Stimulated activated CD4-positive, alpha-beta T cell treated with anti-CD3 and anti-CD28 coated beads, Interleukin-15, amount 100 ng/mL, for 1 hour (primary cell): ENCODE measurements at places on chromosomes 7 and 10.

- no peak for DNase-seq
These were observed 131.7 kb downstream of the GRK5 start for GRCh38 chr10:119339109-119339508.

GRCh38 chr7:6030988-6031387, at the start of gene ANKRD61:
ANKRD61 (plus strand) TSS chr7:6031376; CDS start chr7:6031376, 0 bp downstream.
- DNase-seq: no peak

- DNase-seq: no peak
These were observed 128.9 kb downstream of the EGFR start for GRCh38 chr7:55147736-55148135.

DNA sequence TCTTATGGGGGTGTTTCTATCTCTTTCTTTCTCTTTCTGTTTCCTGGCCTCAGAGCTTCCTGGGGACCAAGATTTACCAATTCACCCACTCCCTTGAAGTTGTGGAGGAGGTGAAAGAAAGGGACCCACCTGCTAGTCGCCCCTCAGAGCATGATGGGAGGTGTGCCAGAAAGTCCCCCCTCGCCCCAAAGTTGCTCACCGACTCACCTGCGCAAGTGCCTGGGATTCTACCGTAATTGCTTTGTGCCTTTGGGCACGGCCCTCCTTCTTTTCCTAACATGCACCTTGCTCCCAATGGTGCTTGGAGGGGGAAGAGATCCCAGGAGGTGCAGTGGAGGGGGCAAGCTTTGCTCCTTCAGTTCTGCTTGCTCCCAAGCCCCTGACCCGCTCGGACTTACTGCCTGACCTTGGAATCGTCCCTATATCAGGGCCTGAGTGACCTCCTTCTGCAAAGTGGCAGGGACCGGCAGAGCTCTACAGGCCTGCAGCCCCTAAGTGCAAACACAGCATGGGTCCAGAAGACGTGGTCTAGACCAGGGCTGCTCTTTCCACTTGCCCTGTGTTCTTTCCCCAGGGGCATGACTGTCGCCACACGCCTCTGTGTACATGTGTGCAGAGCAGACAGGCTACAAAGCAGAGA, 12.2 kb downstream of the AQP1 start:
- DNase-seq: no peak

- DNase-seq: no peak
These were observed 134.8 kb downstream of the OAT start for GRCh38 chr10:124283949-124284250.
